ENCODE measurements at places on chromosomes 11 and 22. TPM values are rescaled to one million over a fixed set of nuclear protein-coding genes. Genes with fewer than 3 reads are reported as not detected.

PATE2 gene
- total RNA-seq = not detected

DNA sequence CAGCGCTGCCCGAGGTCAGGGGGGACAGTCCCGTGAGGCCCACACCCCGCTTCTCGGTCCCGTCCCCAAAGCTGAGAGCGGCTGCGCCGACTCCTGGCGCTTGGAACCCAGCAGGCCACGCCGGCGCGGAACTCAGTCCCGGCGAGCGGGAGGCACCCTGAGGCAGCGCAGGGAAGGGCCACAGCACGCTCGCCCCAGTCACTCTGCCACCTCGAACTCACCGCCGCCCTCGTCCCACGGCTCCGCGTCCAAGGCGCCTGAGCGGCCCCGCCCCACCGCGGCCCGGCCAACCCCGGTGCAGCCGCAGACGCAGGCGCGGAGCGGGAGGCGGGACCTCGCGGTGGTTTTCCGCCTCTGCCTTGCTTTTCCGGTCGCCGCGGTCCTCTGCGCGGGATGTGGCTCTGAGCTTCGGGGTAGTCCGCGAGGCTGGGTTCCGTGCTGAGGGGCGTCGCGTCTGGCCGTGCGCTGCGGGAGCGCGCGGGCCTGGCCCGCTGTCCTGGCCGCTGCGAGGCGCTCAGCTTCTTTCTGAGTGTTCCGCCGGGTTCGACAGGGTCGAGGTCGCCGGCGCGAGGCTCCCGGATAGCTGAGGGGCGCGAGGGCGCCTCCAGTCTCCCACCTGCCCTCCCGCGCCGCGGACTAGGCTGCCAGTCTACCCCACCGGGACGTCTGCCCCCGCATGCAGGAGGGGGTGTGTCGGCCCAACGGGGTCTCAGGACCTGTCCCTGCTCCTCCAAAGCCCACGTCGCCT lies at the start of gene CDPF1:
TSS of gene CDPF1 (minus strand) at position 259 of the 748 bp plus-strand sequence. CDS start 2,009 bp downstream, outside the sequence.
- DNase-seq = peak; percentile 87
- H3K36me3 ChIP-seq = no peaks in the 10 kb centered on the region
- peaks cover 25% of the 10 kb centered on the region for H3K4me1 ChIP-seq
- H3K4me3 ChIP-seq = peak within 1 kb of the TSS; percentile 93
- H3K27me3 ChIP-seq = no peaks in the 10 kb centered on the region

DNA sequence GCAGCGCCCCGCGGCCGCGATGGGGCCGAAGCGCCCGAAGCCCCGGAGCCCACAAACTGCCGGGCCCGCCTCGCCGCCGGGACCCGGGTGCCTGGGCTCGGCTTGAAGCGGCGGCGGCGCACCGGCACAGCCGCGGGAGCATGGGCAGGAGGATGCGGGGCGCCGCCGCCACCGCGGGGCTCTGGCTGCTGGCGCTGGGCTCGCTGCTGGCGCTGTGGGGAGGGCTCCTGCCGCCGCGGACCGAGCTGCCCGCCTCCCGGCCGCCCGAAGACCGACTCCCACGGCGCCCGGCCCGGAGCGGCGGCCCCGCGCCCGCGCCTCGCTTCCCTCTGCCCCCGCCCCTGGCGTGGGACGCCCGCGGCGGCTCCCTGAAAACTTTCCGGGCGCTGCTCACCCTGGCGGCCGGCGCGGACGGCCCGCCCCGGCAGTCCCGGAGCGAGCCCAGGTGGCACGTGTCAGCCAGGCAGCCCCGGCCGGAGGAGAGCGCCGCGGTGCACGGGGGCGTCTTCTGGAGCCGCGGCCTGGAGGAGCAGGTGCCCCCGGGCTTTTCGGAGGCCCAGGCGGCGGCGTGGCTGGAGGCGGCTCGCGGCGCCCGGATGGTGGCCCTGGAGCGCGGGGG lies 346 bp downstream of the FJX1 start:
- no peak overlapping the region for H3K27ac ChIP-seq
- DNase-seq = no peak
- peaks cover 2% of the 10 kb centered on the region for H3K36me3 ChIP-seq
- peaks cover 8% of the 10 kb centered on the region for H3K4me1 ChIP-seq
- peaks cover 80% of the 10 kb centered on the region for H3K27me3 ChIP-seq

DNA sequence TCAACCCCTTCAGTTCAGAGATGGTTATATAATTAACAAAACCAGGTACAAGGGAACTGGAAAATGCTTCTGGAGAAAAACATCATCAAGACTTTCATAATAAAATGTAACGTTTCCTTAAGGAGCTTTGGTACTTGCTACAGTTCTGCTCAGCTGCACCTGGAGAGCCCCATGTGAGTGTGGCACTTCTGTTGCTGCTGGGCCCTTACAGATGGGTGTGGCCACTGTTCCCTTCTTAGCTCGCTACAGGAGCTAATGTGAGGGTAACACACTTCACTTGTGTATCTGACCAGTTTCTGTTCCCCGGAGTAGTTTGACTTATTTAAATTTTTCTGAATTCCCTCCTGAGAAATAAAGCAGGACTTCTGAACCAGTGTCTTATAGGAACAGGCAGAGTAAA lies 4.0 kb downstream of the POU2AF3 start:
- no peak overlapping the region for H3K4me3 ChIP-seq
- peaks cover 57% of the 10 kb centered on the region for H3K27me3 ChIP-seq
- DNase-seq = no peak
- no peaks in the 10 kb centered on the region for H3K36me3 ChIP-seq
- no peak overlapping the region for H3K27ac ChIP-seq

DNA sequence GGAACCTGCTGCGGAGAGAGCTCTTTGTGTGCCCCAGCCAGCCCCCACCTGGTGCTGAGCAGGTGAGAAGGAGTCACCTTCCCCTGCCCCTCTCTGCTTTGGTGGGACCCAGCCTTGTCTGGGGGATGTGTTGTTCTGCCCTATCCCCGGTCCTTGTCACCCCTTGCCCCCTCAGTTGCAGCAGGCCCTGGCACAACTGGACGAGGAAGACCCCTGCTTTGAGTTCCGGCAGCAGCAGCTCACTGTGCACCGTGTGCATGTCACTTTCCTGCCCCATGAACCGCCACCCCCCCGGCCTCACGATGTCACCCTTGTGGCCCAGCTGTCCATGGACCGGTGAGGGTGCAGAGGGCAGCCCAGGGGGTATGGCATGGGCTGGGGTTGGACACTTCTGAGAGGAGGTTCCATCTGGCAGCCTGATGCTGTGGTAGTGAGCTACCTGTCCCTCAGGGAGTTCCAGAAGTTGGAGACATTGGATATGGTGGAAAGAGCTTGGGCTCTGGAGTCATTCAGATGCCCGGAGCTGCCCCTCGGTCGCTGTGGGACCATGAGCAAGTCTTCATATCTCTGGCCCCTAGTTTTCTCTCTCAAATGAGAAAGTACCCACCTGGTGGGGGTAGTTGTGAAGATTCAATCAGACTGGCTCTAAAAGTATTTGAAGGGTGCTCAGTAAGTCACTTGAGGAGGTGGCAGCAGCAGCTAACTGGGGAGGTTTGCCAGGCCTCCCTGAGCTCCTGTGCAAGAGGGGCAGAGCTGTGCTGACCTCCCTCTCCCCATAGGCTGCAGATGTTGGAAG lies 4.3 kb downstream of the LARGE2 start:
- H3K36me3 ChIP-seq = no peaks in the 10 kb centered on the region
- no peaks in the 10 kb centered on the region for H3K27me3 ChIP-seq
- peaks cover 35% of the 10 kb centered on the region for H3K4me1 ChIP-seq
- DNase-seq = no peak
